ENCODE measurements at places on chromosomes 6 and 20.

- no peak for DNase-seq
These were observed 14.9 kb upstream of the TCFL5 start for GRCh38 chr20:62876501-62876901.

GRCh38 chr6:39225543-39225942 lies 3.7 kb downstream of the KCNK5 start:
- DNase-seq, result peak; percentile 77

GRCh38 chr6:154606457-154606856 lies 96.0 kb upstream of the CNKSR3 start:
- peak; percentile 27 for DNase-seq

- peak; percentile 92 for DNase-seq
These were observed 15.2 kb upstream of the MRPS18A start for GRCh38 chr6:43702534-43703440.

DNA sequence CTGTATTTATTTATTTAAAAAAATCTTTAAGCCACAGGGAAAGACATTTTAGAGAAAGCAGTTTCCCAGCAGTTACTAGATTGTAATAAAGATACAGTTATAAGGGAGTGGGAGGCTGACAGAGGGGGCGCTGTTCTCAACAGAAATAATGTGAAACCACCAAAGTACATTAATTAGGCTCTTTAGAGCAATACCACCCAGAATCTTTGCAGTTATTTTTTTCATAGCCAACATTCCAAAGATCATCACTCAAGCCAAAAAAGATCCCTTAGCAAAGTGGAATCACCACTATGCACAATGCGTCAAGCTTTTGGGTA lies 331.3 kb upstream of the DEFB112 start:
- DNase-seq, result peak; percentile 2

DNA sequence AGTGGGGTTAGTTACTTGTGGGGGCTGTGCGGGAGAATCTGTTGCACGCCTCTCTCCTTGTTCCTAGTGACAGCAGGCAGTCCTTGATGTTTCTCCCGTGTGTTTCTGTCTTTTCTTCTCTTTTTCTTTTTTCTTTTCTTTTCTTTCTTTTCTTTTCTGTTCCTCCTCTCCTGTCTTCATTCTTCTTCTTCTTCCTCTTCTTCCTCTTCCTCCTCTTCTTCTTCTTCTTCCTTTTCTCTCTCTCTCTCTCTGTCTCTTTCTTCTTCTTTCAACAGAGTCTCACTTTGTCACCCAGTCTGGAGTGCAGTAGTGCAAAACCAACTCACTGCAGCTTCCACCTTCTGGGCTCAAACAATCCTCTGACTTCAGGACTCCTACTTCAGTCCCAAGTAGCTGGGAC lies 6.8 kb upstream of the AIG1 start:
- no peak for DNase-seq

DNA sequence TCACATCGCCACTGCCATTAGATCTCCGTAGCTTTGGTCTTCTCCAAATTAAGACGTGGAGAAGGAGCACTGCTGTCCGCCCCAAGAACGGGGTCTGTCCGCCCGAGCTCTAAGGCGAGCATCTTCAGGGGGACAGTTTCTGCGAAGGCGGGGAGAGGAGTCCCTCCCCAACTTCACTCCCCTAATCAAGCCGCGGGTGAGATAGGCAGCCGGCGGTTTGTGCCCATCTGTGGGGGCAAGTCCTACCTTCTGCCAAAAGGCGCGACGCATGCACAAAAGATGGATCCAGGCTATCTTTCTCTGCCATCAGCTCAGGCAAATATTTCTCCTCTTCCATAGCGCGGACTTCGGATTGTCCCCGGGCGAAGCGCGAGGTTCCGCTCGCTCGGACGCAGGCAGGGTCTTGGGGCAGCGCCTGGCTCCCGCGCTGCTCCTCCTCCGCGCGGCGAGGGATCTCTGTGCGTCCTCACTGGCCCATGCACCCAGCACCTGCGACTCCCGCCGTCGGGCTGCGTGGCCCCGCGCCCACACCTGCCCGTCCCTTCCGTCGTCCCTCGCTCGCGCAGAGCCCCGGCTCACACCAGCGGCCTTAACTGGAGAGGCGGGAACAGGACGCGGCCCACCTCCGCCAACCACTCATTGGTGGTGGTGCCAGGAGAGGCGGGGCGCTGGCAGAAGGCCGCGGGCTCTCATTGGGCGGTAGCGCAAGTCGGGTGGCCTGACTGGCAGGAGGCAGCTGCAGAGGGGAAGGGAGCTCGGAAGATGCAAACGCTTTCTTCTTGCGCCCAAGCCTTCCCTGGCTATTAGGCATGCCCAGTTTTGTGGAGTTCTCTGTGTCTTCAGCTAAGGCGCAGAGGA lies at the start of gene KHDRBS2:
Gene KHDRBS2 (minus strand): TSS at position 614 of the 858 bp plus-strand sequence.
- DNase-seq, result peak; percentile 62

DNA sequence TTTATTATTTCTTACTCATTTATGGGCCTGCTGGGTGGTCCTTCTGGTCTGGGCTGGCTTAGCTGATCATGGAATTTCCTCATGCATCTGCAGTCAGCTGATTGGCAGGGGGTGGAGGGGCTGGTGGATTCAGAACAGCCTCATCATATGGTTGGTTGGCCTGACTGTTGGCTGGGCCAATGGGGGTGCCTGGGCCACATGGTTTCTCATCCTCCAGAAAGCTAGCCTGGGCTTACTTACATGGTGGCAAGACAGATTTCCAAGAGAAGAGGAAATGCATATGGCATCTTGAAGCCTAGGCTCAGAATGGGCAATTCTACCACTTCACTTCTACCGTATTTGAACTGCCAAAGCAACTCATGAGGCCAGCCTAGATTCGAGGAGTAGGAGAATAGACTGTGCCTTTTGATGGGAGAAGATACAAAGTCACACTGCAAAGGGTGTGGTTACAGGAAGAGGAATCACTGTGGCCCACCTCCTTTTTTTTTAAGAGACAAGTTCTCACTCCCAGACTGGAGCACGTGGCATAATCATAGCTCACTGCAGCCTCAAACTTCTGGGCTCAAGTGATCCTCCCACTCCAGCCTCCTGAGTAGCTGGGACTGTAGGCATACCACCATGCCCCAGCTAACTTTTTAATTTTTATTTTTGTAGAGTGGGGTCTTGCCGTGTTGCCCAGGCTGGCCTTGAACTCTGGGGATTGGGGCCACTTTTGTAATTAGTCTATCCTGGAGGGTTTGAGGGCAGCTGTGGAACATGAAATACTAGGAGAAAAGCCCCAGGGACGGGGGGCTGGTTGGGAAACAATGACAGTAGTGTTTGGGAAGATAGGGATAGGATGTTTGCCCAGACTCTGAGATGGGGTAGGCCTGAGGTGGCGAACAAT lies 47.6 kb upstream of the RNF24 start:
- no peak for DNase-seq

Measured in erythroblast (primary cell).